Fibroblast of skin of back (primary cell): ENCODE measurements at places on chromosomes 3 and 15.

- DNase-seq = peak; percentile 57
Measured at GRCh38 chr15:43067717-43068461, 37.9 kb downstream of the UBR1 start.

DNA sequence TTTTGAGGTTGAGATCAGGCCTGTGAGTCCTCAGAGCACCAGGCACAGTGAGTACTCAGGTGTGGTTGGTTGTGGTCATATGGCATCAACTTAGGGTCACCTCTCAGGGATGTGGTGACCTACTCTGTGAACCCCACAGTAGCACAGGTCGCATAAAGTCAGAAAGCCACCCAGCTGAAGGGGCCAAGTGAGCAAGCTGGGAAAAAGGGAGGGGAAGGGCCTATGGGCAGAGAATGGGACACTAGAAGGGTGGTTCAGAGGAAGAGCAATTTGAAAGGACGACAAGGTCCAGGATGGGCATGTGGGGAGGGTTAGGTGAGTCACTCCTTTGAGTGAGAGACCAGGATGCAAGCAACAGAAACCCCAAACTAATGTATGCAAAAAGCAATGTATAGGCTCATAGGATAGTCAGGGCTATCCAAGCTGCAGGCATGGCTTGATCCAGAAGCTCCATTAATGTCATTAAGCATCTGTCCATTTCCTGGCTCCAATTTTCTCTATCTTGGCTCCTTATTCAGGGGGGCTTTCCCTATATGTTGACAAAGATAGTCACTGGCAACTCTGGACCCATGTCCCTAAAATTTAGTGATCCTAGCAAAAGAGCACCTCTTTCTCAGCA, 33.5 kb downstream of the HMCES start:
- no peak for DNase-seq

DNA sequence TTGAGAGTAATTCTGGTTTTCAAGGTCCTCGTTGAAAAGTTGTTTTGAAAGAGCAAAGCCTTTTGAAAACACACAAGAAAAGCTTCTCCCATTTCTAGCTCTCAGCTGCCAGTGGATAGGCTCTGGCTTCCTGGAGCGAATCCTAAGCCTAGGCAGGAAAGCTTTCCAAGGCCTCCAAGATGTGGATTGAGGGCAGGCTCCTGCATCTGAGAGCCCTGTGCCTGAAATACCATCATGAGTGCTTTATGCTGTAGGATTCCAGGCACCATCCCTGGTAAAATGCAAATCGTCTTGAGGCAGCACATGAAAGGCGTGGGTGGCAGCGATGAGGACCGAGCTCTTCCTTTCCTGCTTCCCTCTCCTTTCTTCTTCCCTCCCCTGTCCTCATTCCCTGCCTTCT, 60.7 kb upstream of the CORO2B start:
- DNase-seq = no peak

- DNase-seq = no peak
Measured at GRCh38 chr3:195549931-195550519, 6.9 kb upstream of the PPP1R2 start.

DNA sequence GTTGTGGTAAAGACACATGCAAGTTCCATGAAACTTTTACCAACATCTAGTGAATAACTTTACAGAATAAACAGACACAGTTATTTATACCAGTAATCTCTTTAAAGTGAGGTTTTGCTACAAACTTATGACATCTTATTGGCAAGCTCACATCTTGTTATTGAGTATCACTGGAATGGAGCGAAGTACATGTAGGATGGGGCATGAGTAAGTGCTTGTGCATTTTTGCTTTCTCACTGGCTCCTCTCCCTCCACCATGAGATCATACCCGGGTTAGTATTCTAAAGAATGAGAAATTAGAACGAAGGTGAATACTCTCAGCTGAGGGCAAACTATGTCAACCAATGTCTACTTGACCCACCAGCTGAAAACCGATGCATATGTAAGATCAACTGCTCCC, 193.3 kb upstream of the ZNF717 start:
- DNase-seq = peak; percentile 5

- no peak for DNase-seq
Measured at GRCh38 chr3:126028096-126028495, 55.8 kb downstream of the SLC41A3 start.

DNA sequence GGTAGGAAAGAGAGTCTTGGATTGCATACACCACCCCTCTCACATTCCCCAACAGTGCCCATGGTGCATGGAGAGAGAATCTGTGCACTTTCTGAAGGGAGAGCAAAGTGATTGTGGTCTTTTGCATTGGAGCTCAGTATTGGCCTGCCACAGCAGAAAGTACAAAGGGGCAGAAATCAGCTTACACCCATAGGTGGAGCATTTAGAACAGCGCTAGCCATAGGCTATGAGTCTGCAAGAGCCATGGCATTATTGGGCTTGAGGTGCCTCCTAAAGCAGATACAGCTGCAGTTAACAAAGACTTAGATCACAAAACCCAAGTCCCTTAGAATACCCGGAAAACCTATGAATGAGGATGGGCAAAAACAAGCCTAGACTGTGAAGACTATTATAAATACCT, 21.8 kb downstream of the SI start:
- DNase-seq = no peak

GRCh38 chr3:55619046-55619808, 132.1 kb upstream of the WNT5A start:
- DNase-seq = no peak

DNA sequence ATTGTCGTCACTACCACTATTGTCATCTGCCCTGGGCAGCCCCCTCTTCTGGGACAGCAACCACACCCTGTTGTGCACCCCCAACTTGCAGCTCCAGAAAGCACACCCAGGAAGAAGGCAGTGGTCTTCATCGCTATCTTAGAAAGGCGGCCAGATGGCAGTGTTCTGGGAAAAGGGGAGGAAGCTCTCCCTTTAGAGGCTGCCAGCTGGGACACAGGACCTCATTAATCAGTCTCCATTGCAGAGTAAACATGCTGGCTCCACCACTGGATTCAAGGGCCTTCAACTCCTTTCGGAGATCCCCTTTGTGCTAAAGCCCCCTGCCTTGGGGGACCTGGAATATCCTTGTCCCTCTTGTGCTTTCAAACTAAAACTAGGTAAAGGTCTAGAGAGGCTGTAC, 199.3 kb upstream of the LINGO1 start:
- no peak for DNase-seq

DNA sequence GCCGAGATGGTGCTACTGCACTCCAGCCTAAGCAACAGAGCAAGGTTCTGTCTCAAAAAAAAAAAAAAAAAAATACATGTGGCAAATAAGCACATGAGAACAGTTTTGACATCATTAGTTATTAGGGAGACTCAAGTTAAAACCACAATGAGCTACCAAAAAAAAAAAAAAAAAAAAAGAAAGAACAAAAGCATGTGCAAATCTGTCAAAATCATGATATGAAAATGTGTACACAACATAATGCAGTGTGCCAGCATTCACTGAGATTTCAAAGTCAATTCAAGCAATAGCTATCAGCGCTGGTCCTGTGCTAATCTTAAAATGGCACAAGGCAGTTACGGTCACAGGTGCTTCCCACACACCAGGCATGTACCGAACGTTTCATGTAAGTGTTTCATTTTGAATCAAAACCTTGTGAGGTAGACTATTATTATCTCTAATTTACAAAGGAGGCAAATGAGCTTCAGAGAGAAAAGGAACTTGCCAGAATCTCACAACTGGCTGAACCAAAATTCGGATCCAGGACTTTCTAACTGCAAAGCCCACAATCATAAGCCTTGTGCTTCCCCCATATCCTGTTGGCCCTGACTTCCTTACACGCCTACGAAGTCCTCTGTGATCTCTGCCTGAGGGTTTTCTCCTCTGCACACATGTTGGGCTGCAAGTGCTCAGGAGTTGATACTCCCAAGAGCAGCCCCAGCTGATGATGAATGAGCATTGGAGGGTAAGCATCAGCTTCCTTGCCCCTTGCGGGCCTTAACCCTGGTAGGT, 200.1 kb upstream of the PROK2 start:
- DNase-seq = no peak

GRCh38 chr3:10305331-10305902, 12.7 kb upstream of the GHRL start:
- DNase-seq = no peak

GRCh38 chr3:195596765-195597171, 13.0 kb upstream of the APOD start:
- DNase-seq = no peak

- no peak for DNase-seq
Measured at GRCh38 chr3:15217011-15217671, 11.1 kb downstream of the CAPN7 start.

DNA sequence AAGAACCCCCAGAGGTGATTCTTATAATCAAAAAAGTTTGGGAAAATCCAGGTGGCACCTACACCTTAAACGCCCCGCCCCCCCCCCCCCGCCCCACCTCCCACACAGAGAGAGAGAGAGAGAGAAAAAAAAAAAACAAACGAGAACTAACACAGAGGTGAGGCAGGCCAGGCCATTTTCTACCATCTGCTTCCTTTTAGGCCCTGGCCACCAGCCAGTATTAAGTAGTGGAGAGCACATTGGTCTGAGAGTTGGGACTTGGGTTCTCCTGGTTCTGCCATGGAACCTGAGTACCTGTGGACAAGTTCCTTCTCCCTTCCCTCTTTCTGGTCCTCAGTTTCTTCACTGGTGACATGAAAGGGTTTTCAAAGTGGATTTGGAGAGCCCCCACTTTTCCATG, 60.6 kb downstream of the SLC6A11 start:
- no peak for DNase-seq

DNA sequence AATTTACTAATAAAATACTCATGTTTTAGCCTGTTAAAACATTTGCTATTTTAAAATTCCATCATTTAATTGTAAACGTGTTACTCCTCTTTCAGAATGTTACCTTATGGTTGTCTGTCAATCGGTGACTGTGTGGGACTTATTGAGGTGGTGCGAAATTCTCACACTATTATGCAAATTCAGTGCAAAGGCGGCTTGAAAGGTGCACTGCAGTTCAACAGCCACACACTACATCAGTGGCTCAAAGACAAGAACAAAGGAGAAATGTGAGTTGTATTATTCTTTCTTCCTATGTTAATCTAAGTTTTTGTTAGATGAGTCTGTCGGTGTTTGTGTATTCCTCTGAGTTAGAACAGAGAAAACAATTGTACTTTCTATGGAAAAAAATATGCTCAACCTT, 21.7 kb downstream of the KCNMB3 start:
- DNase-seq = no peak

DNA sequence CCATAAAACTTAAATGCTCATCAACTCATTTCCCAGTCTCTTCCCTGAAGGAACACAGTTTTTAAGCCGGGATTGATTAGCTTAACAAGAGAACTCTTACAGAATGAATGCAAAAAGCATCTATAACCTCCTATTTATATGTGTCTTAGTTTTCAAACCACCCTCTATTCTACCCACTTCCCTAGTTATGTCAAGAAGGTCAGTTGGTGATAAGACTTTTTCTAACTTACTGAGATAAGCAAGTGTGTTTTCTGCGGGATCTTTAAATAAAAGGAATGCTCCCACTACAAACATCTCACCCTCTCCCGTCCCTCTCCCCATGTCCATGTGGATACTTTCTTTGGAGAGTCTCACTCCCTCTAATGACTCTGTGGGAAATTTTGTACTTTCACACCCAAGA, 218.5 kb downstream of the SV2B start:
- DNase-seq = no peak

GRCh38 chr3:124861041-124861440, 26.1 kb downstream of the ITGB5 start:
- DNase-seq = peak; percentile 27

- no peak for DNase-seq
Measured at GRCh38 chr15:60076045-60076444, 71.9 kb downstream of the FOXB1 start.

GRCh38 chr3:197305854-197306253, 7.4 kb upstream of the DLG1 start:
- peak; percentile 46 for DNase-seq

DNA sequence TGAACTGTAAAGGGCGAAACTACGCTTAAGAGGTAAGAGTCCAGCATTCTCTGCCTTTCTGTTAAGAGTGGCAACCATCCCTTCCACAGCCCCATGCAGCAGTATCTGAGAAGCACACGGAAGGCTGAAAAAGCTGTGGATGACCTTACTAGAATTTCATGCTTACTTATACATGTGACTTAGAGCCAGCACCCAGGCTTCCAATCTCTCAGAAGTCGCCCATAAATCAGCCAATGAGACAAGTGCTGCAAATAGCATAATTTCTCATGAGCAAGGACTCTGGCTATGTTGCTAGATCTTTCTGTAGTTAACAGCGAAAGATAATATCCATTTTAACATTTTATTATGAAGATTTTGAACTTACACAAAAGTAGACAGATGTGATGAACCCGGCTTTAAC, 65.3 kb downstream of the IGF2BP2 start:
- DNase-seq = no peak

DNA sequence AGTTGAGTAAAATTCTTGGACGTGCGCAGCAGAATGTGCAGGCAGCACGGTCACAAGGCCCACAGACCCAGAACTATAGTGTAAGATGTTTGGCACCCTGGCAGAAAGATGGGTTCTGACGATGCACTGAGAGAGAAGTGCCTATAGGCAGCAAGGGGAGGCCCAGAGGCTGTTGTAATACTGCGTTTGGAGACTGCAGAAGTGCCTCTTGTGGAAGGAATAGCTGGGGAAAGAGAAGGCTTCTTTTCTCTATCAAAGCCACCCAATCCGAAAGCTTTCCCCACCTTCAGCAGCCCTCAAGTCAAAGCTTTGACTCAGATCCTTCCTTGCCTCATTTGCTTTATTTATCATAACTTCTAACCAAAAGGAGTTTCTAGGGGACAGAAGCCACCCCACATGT, 5.2 kb upstream of the SIN3A start:
- no peak for DNase-seq

DNA sequence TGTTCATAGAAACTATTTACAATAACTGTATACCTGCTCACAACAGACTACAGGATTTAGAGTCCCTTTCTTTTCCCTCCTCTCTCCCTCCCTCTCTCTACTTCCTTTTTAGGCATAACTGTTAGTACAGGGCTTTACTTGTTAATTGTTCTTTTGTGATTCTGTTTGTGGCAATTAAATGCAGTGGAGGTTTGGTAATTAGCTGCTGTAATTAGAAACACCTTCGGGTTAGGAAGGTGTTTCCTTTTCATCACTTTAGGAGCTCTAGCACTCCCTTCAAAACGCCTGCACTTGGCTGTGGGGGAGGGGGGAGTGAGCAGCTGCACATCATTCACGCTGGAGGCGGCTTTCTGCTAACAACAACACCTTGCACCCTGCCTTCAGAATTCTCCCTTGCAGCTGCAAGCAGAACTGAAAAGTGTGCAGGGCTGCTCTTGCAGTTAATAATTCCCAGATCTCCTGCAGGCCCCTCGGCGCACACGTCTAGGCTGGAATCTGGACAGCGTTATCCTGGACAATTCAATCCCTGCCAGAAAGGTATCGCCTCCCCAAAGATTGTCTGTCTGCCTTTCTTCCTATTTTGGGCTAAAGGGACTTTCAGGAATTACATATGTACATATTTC, 242.6 kb upstream of the RGMA start:
- DNase-seq = no peak

- no peak for DNase-seq
Measured at GRCh38 chr15:101773496-101774100, 29.7 kb upstream of the OR4F6 start.

GRCh38 chr3:146521394-146521793, 23.0 kb downstream of the PLSCR1 start:
- no peak for DNase-seq
